ENCODE measurements at places on chromosomes 16 and 17.

DNA sequence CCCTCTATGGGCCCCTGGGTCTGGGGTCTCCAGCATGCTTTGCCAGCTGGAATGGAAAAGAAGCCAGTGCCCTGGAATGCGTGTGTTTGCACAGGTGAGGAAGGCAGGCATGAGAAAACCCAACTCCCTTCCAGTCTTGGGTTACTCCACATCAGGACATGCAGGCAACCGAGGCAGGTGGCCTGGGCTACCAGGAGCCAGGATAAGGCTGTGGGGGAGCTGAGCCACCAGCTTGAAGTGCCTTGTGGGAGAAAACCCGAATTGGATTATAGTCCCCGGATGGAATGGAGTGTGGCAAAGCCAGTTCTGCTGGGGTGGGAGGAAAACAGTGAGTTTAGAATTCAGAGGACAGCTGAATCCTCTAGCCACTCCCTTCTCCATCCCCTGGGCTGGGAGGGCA, 7.2 kb downstream of the SRCIN1 start:
- DNase-seq: no peak

DNA sequence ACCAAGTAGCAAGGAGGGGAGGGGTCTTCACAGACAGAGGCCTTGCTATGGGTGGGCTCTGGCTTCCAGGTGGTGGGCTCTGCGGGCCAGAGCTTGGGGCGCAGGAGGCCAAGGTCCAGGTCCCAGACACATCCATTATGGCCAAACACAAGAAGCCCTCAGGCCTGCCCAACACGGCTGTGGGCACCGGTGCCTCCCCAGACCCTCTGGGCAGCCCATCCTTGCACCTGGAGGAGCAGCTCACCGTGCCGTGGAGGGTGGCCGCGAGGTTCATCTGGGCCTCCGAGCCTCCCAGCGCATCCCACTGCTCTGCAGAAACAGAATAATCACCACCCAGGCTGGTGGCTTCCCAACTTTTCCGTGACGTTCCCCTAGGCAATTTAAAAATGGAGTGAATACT, 55.9 kb downstream of the TBC1D16 start:
- DNase-seq: no peak

DNA sequence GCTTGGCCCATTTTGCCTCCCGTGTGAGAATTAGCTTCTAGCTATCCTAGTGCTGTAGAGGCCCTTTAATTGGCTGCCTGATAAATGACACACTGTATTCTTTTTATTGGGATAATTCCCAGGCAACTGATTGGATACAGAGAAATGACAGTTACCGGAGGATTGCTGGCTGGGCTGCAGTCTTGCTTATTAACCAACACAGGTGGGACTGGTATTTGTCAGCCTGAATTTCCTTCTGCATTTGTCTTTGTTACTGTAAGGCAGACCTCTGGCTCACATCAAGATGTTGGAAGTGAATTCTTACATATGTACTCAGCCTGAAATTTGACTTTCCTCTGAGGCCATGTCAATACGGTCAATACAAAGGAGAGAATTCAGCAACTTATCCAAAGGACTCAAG, 650.8 kb upstream of the SOX9 start:
- DNase-seq: no peak

DNA sequence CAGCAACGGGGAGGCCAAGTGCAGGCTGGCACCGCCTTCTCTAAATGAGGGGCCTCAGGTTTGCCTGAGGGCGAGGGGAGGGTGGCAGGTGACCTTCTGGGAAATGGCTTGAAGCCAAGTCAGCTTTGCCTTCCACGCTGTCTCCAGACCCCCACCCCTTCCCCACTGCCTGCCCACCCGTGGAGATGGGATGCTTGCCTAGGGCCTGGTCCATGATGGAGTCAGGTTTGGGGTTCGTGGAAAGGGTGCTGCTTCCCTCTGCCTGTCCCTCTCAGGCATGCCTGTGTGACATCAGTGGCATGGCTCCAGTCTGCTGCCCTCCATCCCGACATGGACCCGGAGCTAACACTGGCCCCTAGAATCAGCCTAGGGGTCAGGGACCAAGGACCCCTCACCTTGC, 18.5 kb downstream of the NGFR start:
- DNase-seq: no peak

- no peak for DNase-seq
Measured at GRCh38 chr17:41211845-41212466, 14.5 kb upstream of the KRTAP9-2 start.

DNA sequence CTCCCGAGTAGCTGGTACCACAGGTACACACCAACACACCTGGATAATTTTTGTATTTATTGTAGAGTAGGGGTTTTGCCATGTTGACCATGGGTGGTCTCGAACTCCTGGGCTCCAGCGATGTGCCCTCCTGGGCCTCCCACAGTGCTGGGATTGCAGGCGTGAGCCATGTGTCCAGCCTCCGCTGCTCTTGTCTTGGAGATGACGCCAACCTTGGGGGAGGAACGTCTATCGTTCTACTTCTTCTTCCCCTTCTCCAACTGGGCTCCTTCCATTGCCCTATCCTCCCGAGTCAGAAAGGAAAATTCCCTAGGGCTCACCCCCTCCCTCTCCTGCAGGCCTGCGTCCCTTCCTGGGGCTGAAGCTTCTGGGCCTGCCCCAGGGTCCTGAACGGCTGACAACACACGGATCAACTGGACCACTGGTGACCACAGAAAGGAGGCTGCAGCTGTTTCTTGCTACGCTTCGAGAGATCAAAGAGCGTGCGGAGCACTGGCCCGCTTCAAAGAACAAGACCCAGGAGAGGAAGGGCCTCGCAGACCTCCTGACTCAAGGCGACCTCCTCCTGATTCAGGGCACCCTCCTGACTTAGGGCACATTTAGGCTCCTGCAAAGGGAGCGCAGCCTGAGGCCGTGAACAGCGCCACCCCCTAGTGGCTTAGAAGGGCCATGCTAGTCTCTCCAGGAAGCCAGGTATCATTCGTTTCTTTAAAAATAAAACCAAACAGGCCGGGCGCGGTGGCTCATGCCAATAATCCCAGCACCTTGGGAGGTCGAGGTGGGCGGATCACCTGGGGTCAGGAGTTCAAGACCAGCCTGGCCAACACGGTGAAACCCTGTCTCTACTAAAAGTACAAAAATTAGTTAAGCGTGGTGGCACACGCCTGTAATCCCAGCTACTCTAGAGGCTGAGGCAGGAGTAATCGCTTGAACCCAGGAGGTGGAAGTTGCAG, 48.5 kb upstream of the HELZ start:
- DNase-seq: peak; percentile 33

GRCh38 chr16:84501077-84501735, 3.3 kb downstream of the MEAK7 start:
- DNase-seq: no peak

GRCh38 chr17:4956493-4957061, 5.7 kb downstream of the ENO3 start:
- peak; percentile 59 for DNase-seq

GRCh38 chr17:71765437-71765836, 355.4 kb upstream of the SOX9 start:
- no peak for DNase-seq

GRCh38 chr17:29390851-29391631, 878 bp downstream of the TAOK1 start:
- no peak for DNase-seq

DNA sequence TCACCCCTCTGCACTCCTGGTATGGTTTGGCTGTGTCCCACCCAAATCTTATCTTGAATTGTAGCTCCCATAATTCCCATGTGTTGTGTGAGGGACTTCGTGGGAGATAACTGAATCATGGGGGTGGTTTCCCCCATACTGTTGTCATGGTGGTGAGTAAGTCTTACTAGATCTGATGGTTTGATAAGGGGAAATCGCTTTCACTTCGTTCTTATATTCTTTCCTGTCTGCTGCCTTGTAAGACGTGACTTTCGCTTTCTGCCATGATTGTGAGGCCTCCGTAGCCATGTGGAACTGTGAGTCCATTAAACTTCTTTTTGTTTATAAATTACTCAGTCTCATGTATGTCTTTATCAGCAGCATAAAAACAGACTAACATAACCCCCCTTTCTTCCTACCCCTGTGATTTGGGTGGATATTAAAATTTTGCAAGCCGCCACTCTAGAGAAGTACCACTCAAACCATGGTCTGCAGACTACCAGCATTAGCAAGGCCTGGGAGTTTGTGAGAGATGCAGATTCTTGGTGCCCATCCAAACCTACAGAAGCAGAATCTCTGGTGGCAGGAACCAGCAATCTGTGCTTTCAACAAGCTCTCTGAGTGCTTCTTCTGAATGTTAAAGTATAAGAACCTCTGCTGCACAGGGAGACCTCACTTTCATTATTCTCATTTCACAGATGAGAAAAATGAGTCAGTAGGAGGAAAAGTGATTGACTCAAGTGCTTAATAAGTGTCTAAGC, 999.5 kb upstream of the EEF2KMT start:
- no peak for DNase-seq

DNA sequence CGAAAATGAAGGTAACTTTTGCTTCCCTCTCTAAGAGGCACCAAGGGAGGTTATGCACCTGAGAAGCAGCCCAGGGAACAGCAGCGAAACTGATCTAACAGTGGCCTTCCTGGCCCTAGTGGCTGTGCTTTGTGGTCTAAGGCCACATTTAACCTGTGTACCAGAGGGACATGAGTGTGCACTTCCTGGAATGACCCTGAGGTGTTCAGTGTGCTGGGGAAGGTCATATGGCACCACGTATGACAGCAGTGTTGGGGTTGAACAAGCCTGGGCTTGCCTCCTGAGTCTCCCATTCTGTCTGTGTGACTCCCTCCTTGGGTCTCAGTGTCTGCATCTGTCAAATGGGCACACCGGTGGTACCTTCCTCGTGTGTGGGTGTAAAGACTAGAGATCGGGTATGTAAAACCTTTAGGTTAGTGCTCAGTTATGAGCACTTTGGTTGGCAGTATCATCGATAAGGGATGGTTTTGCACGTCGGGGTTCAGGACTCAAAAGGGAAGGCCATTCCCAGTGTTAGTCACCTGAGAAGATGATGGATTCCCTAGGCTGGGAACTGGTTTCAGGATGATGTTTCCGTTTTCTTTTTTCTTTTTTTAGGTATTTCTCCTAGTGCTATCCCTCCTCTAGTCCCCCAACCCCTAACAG, 31.9 kb downstream of the PLCG2 start:
- no peak for DNase-seq

DNA sequence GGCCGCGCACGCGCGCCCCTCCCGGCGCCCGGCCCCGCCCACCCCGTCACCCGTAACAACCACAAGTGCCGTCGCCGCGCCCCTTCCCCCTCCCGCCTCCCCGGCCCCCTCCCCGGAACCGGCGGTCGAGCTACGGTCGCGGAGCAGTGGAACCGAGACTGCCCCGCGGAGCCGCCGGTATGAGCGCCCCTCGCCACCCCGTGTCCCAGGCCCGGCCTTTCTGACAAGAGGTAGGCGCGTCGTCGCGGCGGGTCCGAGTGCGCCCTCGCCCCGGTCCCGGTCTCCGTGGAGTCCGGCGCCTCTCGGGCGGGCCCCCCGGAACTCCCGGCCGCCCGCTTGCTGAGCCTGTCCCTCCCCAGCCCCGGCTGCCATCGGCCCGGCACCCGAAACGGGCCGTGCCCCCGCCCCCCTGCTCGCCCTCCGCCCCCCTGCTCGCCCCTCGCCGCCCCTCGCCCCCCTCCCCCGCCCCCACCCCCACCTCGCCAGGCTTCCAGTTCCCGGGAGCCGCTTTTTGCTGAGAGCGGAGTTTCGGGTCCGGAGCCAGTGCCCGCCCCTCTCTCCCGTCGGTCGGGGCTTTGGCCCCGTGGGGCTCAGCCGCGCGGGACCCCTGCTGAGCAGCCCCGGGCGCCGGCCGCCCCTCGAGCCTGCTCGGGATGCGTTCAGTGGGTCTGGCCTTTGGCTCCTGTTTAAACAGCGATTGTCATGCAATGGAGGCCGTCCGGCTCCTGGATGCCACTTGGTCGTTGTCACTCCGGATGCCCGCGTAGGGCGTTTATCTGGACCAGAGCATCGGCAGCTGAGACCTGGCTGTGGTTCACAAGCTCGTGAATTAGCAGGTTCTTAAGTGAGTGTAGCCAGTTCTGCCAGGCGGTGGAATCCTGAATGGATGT, at the start of gene SEC14L1:
Gene SEC14L1 (plus strand): TSS at position 92 of the 890 bp plus-strand sequence. CDS start 2,628 bp downstream, outside the sequence.
- no peak for DNase-seq

DNA sequence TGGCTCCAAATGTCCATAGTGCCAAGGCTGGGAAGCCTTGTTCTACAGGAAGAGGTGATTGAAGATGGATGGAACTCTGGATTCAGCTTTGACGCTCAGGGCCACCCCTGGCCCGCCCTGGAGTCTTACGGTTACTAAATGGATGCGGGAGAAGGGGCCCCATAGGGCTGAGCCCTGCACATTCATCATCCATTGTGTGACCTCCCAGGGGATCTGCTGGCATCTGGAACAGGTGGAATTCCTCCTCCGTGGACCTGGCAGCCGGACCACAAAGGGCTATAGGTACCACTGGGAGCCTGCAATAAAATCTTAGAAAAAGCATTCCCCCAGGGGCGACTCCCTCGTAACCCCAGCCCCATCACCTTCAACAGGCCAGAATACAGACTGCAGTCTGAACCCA, 81.4 kb upstream of the NOL11 start:
- DNase-seq: no peak

- DNase-seq: no peak
Measured at GRCh38 chr16:83622010-83622409, 185.8 kb upstream of the HSBP1 start.

All from stimulated activated CD4-positive, alpha-beta T cell treated with anti-CD3 and anti-CD28 coated beads, TNF-alpha, amount 100 ng/mL, for 24 hours (primary cell).